ENCODE measurements at places on chromosomes 2 and 18.
A peak's percentile ranks its signal among the peaks of the same experiment; 100 is the strongest.

DNA sequence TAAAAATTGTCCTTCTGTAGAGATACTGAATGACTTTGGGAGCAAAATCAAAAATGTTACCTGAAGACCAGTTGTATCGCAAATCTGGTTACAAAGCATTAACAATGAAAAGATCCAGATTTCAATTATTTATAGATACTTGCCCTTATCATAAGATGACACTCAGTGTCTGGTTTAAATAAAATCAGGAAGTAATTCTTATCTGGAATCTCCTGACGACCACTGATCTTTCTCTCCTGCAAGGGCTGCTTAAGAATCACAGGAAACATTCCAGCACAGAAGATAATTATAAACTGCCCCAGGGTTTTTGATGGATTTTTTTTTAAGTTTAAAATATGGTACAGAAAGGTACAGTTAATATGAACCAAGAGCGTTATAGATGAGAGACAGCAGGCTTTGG, 205.7 kb downstream of the ALK start:
- DNase-seq: no peak

GRCh38 chr2:91974401-91975129, 2896.7 kb upstream of the TEKT4 start:
- no peak for DNase-seq

DNA sequence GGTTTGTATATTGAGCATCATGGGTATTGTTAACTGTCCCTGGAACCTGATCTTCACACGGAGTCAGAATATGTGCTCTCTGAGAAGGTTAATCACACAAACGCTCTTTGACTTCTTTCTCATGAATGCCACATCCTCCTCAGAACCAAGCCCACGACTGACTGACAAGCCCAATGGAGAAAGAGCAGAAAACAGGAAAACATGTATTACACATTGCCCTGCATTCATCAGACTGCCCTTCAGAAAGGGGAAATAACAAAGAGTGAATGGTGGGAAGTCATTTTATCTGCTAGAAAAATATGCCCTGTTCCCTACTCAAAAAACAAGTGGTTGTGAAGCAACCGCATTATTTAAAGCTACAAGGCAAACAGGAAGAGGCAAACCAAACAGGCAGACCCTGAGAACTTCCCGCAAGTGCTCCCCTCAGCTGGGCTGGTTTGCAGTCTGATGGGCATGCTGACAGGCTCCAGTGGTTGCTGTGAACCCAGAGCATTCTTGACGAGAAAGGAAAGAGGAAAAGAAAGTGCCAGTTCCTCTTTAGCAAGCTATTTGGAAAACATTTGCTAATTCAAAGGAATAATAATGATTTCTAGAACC, 172.9 kb upstream of the SETBP1 start:
- DNase-seq: peak; percentile 2

DNA sequence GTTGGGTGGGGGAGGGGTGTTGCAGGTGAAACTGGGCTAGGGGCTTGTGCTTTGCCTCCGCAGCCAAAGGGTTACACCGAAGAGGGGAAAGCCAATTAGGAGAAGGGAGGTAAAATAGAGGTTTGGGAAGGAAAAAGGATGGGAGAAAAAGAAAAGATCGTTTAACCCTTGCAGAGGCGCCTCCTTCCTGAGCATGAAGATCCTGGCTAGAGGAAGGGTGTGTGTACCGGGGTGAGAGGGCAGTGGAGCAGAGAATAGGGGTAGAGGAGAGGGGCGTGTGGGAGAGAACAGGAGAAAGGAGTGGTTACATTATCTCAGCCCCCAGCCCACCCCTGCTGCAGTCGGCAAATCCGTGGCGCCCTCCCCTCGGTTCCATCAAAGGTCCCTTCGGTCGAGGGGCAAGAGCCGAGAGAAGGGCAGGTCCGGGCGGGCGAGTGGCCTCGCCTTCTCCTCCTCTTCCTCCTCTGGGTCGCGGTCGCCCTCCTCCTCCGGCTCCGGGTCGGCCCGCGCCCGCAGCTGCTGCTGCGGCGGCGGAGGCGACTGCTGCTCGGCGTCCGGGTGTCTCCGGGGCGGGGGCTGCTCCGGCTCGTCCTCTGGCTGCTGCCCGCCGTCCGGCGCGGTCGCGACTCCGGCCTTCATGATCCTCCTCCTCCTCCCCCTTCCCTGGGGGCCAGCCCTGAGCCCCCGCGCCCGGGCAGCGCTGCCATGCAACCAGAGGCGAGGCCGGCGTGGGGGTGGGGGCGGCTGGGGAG, 1.1 kb downstream of the MARCHF4 start:
- DNase-seq: no peak

GRCh38 chr2:6082625-6083018, 390.4 kb downstream of the SOX11 start:
- no peak for DNase-seq

DNA sequence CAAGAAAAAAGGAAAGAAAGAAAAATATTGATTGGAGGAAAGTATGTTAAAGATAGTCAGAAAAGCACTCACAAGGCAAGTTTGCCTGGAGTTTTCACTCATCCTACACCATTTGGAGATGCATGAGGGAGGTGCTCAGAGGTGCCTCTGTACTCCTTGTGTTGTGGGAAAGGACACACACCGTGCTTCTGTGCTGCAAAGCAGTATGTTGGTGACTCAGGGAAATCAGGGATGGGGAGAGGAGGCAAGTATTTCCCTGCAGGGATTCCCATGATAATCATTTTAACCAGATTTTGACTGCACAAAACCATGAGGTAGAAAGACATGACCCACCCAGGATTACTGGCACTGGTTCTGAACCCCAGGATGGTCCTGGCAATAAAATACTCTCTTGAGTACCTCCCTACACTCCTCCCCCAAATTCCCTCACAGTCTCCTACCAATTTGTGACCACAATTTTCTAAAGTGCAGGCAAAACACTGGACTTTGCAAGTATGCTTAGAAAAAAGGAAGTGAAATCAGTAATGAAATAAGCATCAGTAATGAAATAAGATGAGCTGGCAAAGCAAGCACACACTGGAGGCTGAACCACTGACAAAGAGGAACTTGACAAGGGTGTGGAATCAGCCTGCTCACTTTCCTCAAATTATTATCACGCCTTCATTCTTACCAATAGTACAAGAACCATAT, 155.5 kb upstream of the ACVR2A start:
- no peak for DNase-seq

GRCh38 chr2:234725528-234726264, 226.1 kb upstream of the SH3BP4 start:
- no peak for DNase-seq

All from activated CD4-positive, alpha-beta T cell treated with anti-CD3 and anti-CD28 coated beads, Interleukin-2, amount 50 U/mL, for 16 hours (primary cell).